ENCODE measurements at places on chromosomes 5 and 9.

- DNase-seq = peak; percentile 4
These were observed 414.3 kb downstream of the ANXA1 start for GRCh38 chr9:73565833-73566465.

GRCh38 chr5:42109006-42109572 lies 184.0 kb downstream of the FBXO4 start:
- DNase-seq = no peak

DNA sequence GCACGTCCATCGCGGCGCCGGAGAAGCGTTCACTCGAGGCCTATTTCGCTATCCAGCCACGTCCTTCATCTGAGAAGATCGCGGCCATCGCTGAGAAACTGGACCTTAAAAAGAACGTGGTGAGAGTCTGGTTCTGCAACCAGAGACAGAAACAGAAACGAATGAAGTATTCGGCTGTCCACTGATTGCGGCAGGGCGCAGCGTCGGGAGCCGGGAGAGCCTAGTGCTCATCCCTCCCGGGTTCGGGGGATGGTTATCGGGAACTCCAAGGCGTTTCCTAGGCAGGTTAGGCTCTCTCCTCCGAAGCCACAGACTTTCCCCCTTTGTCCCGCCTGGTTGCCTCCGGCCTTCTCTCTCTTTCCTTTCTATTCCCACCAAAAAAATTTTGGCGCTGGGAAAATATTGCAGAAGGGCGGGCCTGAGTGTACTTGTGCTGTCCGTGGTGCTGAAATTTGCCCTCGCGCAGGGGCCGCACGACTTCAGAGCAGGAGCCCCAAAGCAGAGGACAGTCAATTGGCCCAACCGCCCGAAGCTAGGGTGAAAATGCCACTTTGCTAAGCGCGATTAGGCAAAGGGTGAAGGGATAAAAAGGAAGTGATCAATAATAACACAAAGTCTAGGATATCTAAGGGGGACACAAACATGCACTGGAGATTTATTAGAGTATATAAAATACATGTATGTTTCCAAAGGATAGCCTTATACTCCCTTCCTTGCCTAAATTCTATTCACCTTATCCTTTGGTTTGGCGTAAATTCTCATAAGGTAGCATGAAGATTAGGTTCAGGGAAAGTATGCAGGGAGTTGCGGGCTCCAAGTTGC lies 1.8 kb downstream of the POU4F3 start:
- peak; percentile 80 for DNase-seq

GRCh38 chr5:170220191-170220590 lies 12.6 kb upstream of the C5orf58 start:
- no peak for DNase-seq

DNA sequence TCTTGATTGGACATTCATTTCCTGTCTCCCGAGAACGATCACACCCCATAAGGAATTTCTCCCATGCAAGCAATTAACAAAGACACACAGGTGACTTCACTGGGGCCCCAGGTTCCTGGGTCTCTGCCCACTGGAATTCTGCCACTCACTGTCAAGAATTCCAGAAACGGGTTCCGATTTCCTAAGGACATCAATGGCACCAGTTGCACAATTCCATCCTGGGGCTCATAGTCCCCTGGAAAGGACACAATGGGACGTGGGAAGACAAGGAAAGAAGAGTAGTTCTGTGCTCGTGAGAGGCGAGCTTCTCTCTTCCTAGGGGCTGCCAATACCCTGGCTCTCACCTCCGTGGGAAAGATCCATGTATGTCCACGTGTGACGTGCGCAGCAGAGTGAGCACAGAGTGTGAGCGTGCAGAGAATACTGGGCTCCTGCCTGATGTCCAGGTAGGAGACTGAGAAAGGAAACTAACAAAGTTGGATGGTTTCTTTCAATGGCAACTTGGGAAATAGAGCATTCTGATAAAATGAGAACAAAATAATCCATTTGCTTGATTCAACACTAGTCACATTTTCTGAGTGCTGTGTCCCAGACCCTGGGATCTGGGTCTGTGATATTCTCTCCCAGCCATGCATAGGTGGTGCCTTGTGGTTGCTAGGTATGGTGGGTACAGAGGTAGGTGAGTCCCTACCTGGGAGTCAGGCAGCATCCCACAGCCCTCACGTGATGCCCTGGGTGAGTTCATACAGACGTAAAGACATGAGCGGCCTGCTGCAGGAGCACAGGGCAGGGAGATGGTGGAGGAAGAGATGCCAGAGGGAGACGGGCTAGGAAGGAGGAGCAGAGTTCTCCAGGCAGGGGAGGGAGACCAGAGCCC lies 159.8 kb downstream of the COL23A1 start:
- DNase-seq = no peak

DNA sequence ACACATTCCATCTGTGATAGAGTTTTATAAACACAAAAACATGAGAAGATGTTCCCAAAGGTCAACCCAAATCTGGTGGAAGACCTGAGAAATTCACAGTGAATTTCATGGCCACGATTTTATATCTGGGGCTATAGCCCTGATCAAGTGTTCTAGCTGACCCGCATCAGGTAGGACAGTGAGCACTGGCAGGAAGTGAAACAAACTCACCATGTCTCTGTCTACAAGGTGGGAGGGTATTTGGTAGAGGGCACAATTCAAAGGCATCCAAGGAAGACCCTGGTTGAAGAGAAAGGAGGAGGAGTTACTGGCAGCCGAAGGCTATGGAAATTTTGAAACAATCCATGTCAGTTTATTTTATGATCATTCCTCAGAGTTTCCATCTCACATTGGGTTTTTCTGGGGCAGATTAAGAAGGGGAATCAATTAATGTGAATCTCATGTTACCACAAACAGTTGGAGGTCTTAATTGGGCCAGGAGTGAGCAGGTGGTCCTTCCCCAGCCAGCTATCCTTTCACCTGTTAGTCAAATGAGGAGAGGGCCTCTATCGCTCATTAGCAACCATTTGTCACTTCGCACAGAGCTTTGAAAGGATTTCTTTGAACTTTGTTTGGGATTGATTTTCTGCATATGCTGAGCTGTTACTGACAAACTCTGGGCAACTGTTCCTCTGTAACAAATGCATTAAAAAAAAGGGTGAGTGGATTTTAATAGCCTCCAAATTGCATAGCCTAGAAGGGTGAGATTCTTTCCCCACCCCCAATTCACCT lies 612.0 kb upstream of the CLINT1 start:
- DNase-seq = no peak

- no peak for DNase-seq
These were observed 41.4 kb upstream of the TGFBR1 start for GRCh38 chr9:99063522-99063921.

DNA sequence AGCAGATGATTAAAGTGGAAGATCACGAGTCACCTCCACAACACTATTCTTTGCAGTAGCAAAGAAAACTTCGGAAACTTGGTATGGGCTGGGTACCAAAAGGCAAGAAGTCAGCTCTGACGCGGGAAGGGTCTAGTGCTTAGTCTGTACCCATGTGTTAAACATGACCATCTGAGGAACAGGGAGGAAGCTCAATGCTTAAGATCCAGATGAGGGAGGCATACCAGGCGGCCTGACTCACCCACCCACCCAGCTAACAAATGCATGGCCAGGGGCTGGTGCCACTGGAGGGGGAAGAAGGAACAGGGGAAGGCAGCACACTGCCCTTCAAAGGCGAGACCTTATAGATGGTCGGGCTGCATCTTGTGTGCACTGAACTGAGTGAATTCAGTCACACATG lies 41.8 kb downstream of the CAMSAP1 start:
- no peak for DNase-seq

DNA sequence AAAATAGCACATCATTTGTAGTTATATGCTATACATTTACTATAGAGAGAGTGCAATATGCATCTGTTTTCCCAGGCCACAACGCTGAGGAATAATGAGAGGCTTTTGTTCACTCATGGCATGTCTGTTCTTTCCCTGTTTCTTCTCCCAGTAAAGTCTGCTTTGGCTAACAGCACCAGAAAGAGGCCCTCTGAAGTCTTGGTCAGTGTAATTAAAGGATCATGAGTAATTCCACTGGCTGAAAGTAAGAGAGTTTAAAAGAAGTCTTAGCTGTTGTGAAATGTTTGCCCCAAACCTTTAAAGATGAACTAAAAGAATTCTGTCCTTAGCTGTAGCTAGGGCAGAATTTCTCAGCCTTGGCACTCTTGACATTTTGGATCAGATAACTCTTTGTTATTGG lies 228.8 kb downstream of the TLE4 start:
- no peak for DNase-seq

DNA sequence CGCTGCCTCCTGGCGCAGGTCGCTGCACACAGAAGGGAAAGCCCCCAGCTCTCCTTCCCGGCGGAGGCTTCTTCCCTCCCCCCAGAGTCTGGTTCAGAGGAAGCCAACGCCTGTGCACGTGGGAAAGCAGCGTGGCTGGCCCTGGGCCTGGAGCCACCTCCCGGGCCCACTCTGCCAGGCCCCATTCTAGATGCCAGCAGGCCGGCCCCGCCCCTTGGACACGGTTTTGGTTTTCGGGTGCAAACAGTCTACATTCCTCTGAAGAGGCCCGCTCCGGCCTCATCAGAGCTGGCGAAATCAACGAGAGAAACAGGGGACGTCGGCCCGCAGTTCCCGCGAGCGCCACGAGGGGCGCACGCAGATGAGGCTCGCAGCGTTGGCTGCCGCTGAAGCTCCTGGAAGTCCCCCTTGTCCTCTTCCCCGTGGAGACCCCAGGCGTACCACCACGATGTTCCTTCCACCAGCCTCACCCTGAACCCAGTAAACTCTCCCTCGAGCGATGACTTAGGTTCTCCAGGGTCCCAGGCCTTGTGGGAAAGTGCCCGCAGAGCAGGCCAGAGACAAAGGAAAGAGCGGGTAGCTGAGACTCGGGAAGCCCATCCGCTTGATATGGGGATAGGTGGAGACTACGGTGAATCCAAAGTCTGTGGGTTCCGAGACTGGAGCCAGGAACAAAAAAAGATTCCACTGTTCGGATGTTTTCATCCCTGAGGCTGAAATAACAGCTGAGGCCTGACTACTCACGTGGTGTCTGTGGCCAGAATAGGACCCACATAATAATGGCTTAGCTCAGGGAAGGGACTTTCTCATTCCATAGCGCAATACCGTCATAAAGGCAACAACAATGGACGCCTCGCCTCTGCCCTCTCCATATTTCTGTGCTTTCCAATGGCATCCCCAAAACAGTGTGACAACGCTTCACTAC lies 64.2 kb downstream of the KLF4 start:
- DNase-seq = no peak

- peak; percentile 15 for DNase-seq
These were observed 28.1 kb downstream of the NTRK2 start for GRCh38 chr9:84697509-84698114.

DNA sequence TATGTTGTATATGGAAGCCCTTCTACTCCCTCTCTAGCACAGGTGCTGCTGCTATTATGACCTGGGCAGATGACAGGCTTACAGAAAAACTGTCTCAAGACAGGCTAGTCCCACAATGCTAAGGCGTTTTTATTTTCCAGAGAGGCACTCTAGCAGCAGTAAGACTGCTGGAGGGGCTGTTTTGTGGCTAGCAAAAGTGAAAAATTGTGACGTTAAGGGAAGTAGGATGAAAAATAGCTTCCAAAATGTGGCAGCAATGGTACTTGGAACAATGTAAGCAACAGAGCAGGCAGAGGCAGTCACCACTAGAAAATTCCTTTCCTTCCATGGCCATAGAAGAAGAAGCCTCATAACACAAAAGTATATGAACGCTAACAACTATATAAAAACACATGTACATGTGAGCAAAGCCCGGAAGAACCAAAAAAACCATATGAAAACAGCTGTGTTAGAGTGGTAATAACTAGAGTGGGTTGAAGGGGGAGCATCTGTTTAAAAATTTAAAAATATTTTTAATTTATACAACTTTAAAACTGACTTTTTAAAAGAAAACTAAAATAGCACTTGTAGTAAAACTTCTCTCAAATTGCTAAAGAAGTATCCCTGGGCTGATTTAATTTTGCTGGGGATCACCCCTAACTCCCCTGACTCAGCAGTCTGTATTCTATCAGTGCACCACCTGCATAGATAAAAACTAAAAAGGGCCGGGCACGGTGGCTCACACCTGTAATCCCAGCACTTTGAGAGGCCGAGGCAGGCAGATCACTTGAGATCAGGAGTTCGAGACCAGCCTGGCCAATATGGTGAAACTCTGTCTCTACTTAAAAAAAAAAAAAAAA lies 30.6 kb downstream of the CLINT1 start:
- no peak for DNase-seq

- DNase-seq = no peak
These were observed 56.2 kb upstream of the APC start for GRCh38 chr5:112681481-112681908.

DNA sequence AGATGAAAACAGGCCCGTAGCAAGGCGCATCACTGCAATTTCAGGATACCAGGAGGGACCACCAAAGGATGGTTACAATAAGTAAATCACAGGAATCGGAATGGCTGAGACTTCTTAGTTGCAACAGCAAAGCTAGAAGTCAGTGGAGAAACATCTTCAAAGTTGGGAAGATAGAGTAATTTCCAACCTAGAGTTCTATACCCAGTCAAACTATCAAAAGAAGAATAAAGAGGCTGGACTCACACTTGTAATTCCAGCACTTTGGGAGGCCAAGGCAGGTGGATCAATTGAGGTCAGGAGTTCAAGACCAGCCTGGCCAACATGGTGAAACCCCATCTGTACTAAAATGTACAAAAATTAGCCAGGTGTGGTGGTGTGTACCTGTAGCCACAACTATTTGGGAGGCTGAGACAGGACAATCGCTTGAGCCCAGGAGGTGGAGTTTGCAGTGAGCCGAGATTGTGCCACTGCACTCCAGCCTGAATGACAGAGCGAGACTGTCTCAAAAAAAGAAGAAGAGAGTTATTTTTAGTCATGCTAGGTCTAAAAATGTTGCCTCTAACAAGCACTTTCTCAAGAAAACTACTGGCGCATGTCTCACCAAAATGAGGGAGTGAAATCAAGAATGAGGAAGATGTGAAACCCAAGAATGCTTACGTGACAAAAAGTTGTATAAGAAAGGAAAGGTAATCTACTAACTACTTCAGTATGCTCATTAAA lies 267.7 kb downstream of the DENND1A start:
- DNase-seq = no peak

- peak; percentile 5 for DNase-seq
These were observed 708.8 kb downstream of the MTRR start for GRCh38 chr5:8577792-8578191.

GRCh38 chr9:14277244-14277643 lies 36.7 kb downstream of the NFIB start:
- peak; percentile 42 for DNase-seq

DNA sequence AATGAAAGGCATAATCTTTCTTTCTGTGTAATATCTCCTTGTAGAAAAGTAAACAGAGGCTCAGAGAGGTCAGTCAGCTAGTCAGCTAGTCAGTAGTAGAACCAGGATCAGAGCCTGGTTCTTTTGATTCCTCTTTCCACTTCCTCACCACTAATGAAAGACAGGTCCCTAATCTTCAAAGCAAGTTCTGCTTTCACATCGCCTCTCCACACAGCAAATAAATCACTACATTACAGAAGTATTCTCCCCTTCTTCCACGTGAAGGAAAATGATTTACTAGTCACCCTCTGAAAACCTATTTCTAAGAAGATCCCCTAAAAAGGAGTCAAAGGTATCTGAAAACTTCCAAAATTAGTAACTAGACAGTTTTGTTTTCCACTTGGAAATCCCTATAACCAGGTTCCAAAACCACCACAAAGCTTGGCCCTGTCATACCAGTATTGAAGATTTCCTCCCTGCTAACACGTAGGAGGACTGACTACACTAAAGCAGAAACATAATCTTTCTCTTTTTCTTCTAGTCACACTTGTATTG lies 140.5 kb upstream of the TARS1 start:
- no peak for DNase-seq

GRCh38 chr5:127084656-127085055 lies 11.4 kb upstream of the C5orf63 start:
- DNase-seq = no peak

GRCh38 chr5:68252673-68253623 lies 37.4 kb downstream of the PIK3R1 start:
- DNase-seq = peak; percentile 56

Measured in T47D (cell line).